Type B pancreatic cell (in vitro differentiated cells): ENCODE measurements at places on chromosomes 16 and 17. TPM values are rescaled to one million over a fixed set of nuclear protein-coding genes. Genes with fewer than 3 reads are reported as not detected.

GRCh38 chr16:24348545-24349290 is 92.6 kb downstream of the CACNG3 start:
- DNase-seq, result no peak

DNAAF8 gene
- 0.74 and 2.6 TPM in 2 replicates for total RNA-seq

CCDC78 gene
- total RNA-seq, result 1.2 and 3.9 TPM in 2 replicates

SLFN12 gene
- total RNA-seq, result 5.2 and 6.6 TPM in 2 replicates

GRCh38 chr17:12568358-12569251 is 97.1 kb upstream of the MYOCD start:
- DNase-seq, result no peak

DNA sequence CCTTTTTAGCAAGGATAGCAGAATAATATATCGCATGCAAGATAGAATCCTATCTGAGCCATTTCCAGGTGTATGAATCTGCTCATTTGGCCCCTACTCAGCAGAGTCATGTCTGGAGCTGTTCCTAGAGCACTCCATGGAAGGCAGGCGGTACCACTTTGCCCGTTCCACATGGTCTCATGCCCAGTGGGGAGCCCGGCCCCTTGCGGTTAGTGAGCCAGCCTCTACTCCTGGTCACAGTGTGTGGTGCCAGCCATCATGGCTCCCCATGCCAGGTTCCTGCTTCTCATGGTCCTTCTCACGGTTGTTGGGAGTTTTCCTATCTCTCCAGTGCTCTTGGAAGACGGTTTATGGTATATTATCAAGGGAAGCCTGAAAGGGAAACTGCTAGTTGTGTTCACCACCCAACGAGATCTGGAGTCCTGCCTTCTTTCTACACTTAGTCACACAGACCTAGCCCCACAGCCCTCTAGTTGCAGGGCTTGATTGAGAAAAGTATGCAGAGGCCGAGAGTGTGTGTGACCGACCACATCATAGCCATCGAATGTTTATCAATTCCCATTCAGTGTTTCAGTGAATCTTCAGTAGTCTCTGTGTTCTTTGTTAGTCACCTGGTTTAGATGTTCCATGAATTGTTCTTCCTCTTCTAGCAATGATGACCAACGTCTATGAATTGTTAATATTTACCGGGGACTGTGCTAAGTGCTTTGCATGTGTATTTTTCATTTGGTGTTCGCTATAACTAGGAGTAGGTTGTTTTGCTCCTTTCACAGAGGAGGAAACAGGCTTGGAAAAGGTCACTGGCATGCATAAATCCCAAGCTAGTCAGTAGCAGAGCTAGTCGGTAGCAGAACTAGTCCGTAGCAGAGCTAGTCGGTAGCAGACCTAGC is 9.6 kb downstream of the JPT2 start:
- DNase-seq, result no peak

DNA sequence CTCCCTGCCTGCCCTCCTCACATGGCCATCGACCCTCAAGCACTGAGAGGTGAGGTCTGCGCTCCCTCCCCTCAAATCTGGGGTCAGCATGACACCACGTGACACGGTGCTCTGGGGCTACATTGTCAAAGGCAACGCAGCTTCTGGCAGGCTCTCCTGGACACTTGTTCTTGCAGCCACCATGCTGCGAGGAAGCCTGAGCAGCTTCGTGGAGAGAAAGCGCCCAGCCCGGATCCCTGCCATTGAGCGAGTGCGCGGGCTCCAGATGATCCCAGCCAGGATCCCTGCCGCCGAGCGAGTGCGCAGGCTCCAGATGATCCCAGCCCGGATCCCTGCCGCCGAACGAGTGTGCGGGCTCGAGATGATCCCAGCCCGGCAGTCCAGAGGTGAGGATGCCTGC is 70.9 kb upstream of the METRNL start:
- DNase-seq, result peak; percentile 54

DNA sequence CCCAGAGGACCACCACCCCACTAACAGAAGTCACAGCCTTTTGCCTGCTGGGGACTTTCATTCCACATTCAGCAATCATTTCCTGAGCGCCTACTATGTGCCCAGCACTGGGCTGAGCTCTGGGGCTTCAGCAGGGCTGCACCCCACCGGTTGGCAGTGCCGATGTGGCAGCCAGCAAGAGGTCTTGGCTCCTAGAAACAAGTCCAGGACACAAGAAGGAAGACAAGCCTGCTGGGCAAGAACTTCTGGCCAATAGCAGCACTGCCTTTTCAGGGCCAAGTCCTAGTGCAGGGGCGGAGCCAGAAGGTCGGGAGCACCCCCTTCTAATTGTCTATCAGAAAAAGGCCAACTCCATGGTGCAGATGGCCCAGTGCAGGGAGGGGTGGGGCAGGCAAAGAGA is 13.0 kb upstream of the HOXB9 start:
- DNase-seq, result no peak

DNA sequence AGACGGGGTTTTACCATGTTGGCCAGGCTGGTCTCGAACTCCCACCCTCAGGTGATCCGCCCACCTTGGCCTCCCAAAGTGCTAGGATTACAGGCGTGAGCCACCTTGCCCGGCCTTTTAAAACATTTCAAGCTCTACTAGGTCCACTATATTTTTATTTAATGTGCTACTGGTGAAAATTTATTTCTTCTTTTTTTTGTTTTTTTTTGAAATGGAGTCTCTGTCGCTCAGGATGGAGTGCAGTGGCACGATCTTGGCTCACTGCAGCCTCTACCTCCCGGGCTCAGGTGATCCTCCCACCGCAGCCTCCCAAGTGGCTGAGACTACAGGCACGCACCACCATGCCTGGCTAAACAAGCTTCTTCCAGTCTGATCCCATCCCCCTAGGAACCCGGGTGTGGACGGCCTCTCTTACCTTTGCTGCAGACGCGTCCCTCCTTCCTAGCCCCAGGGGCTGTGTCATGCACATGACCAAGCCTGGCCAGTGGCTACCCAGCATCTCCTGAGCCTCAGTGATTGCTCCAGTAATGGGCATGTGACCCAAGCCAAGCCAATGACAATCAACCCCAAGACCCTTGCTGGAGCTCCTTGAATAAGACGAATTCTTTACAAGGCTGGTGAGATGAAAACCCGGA is 40.1 kb upstream of the LITAF start:
- DNase-seq, result no peak

DNA sequence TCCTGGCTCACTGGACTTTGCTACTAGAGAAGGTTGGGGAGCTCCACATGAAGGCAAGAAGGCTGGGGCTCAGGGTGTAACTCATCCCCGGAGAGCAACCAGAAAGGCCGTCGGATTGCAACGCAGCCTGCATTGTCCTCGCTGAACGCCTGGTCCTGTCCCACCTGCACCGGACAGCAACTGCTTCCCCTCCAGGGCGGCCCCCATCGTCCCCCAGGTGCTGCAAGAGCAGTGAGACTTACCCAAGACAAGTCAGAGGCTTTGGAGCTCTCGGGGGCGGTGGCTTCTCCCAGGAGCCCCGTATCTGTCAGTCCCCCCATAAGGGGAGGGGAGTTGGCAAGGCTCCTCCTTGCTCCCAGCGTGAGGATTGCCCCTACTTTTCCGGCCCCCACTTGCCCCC is 18.4 kb downstream of the METRNL start:
- DNase-seq, result no peak

DNA sequence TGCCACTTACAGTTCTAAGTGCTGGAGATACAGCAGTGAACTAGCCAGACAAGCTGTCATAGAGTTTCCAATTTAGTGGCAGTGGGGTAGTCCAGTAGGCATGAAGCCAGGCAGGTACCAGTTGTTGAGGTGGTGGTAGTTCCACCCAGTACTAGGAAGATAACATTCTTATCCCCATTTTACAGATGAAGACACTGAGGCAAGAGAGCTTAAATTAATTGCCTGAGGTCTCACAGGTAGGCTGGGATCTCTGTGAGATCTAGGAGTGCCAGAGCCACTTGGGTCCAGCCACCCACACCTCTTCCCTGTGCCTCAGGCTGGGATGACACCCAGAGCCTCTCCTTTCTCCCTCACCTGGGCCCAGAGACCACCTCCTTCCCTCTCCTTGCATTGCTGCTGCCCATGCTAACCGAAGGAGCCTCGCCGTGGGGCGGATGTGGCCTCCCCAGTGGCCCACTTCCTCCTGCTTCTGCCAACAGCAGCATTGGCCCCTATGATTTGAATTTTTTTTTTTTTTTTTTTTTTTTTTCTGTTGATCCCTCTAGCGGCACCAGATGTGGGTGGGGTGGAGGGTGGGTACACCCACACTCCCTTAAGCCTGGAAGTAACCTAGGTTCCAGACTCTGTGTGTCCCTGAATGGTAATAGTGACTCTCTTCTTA is 114.0 kb downstream of the PRKCB start:
- DNase-seq, result no peak

DNA sequence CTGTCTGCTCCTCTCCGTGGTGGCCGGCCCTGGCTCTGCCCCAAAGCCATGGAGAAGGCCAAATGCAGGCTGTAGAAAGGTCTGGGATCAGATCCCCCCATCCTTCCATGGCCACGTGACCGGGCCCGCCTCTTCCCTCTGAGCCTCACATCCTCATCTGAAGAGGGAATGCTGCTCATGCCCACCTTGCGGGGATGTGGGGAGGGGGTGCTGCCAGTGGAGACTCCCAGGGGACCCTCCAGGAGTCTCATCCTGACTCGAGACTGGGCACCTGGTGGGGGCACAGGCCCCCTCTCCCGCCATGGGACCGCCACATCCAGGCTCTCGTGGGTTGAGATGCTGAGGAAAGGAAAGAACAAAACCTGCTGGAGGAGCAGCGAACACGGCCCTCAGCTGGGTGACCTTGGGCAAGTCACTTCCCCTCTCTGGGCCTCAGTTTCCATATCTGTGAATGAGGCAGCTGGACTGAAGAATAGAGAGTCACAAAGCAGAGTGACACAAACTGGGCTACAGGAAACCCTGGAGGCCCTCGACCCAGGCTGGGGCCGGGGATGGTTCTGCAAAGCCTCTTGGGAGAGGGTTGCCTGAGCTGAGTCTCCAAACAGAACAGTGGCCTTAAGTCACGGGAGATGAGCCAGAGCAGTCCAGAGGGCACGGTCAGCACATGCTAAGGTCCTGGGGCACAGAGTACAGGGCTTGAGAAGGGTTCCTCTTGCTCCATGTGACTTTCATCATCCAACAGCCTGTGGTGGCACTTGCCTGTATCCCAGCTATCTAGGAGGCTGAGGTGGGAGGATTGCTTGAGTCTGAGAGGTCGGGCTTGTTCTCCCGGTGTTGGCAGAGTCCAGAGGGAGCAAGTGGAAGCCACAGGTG is 30.1 kb downstream of the SOCS1 start:
- no peak for DNase-seq

VTN gene
- total RNA-seq, result 20.3 and 54.1 TPM in 2 replicates

FOXC2 gene
- total RNA-seq, result 5.5 and 11.3 TPM in 2 replicates

SCGB1C2 gene
- not detected in 2 replicates for total RNA-seq

- no peak for DNase-seq
Observed at GRCh38 chr17:7130621-7131422, 16.2 kb upstream of the ASGR2 start.

ABCC11 gene
- 0.07 and 0.19 TPM in 2 replicates for total RNA-seq

GRCh38 chr16:47363761-47364160 is 97.1 kb downstream of the ITFG1 start:
- no peak for DNase-seq

- DNase-seq, result no peak
Observed at GRCh38 chr17:29710891-29711418, 88.2 kb upstream of the CORO6 start.

DNA sequence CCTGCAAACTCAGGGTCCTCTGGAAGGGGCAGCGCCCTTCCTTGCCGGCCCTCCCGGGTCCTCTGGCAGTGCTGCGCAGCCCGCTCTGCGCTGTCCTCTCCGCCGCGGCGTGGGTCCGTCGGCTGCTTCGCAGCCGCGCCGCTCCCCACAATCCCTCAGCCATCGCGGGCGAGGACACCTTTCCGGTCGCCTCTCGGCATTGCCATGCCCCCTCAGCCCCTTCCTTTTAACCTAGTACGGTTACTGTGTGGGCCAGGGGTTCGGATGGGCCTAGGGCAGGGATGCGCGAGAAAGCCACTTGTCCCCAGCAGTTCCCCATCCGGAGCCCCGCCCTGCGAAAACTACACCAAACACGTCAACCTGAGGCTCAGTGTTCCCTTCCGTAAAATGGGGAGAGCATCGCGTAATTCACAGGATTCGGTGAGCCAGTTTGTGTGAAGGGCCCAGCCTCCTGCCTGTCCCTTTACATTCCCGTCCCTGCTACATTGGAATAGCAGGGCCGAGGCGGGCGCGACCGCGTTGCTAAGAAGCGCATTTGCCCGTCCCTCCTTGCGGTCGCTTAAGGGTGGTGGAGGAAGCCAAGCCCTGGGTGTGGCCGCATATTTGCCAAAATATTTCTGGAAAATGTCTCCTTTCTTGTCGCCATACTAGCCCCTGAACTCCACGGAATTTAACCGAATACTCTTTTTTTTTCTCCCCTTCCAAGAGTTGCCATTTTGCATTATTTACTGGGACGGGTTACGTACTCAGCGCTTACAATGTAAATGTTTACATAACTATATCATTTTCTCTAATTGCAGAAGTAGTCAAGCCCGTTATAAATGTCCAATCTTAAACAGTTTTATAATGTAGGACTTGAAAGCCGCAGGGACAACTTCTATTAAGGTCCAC is 13.2 kb downstream of the COPZ2 start:
- no peak for DNase-seq

DNA sequence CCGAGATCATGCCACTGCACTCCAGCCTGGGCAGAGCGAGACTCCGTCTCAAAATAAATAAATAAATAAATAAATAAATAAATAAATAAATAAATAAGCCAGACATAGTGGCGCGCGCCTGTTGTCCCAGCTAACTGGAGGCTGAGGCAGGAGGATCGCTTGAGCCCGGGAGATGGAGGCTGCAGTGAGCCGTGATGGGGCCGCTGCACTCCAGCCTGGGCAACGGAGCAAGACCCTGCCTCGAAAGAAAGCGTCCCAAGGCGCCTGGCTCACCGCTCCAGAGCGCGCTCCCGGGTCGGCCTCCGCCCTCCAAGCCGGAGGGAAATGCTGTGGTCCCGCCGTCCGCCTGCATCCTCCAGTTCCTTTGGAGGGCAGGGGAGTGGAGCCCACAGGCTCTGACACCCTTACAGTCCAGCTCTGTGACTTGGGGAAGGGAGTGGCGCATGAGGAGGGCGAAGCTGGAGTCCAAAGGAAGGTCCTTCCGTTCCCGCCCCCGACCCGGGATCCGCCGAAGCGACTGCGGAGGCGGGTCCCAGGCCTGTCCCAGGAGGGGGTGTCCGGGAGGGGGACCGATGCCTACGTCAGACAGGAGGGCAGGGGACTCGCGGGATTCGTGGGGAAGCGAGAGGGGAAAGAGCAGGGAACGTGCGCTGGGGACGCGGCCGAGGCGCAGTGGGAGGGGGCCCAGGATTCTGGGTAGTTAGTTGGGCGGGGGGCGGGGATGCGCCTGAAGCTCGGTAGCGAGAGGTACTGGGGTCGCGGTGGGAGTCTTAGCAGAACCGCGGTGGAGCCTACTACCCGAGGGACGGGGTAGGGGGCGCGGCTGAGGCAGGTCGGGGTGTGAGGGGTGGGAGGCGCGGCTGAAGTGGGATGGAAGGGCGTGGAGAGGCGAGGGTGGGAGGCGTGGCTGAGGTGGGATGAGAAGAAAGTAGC is 8.4 kb upstream of the TRPV2 start:
- no peak for DNase-seq

DNA sequence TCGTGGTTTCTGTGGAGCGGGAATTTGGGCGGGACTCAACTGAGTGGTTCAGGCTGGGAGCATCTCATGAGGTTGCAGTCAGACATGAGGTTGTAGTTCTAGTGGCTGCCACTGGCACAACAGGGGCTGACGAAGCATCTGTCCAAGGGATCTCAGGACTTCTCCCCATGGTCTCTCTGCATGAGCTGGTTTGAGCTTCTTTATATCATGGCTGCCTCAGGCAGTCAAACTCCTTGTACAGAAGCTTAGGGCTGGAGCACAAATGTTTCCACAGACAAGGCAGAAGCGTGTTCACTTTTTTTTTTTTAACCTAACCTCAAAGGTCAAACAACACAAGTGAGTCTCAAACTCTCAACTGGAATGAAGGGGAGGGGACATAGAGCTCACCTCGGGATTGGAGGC is 243.3 kb downstream of the MSI2 start:
- no peak for DNase-seq

NPW gene
- total RNA-seq, result 3.9 and 4.7 TPM in 2 replicates

CNTNAP1 gene
- 1.00 and 17.8 TPM in 2 replicates for total RNA-seq
